ENCODE measurements at places on chromosomes 5 and 9.

GRCh38 chr5:122753500-122753899, 21.4 kb upstream of the SNX2 start:
- DNase-seq = no peak

DNA sequence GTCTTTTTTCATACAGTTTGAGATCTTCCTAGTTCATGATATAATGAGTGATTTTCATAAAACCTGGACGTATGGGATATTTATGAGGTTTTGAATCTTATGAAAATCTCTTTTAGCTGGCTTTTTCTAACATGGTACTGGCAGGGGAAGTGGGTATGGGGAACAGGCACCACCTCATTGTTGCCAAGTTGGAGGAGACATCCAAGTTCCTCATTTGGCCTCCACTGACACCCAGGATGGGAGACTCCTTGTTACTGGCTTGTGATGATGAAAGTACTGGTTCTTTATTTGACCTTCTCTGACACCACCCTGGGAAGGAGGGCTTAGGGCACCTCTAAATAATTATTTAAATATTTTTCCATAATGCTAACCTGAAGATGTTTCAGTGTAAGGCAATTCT, 4.0 kb upstream of the TNPO1 start:
- no peak for DNase-seq

DNA sequence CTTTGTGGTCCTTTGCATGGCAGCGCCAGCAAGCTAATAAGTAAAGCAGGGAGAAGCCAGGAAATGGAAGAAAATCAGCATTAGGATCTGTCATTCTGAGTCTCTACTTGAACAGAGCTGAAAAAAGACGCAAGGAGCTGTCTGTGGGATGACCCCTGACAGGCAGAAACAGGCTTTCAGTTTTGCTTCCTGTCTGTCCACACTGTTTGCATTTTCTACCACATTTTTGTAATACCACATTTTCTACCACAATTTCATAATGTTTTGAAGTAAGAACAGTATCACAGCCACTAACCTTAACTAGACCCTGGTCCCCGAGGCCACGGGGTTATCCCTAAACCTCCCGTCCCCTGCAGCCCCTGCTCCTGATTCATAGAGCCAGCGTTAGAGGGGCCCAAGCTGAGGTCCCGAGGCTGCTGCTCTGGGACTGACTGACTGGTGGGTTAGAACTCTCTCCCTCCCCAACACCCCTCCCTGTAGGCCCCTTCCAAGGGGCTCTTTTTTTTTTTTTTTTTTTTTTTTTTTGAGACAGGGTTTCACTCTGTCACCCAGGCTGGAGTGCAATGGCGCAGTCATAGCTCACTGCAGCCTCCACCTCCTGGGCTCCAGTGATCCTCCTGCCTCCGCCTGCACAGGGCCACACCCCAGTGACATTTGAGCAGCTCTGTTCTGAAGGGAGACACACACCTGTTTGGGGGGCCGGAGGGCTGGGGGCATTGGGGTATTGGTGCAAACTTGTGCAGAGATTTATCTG, 4.0 kb upstream of the CLIC3 start:
- DNase-seq = no peak

DNA sequence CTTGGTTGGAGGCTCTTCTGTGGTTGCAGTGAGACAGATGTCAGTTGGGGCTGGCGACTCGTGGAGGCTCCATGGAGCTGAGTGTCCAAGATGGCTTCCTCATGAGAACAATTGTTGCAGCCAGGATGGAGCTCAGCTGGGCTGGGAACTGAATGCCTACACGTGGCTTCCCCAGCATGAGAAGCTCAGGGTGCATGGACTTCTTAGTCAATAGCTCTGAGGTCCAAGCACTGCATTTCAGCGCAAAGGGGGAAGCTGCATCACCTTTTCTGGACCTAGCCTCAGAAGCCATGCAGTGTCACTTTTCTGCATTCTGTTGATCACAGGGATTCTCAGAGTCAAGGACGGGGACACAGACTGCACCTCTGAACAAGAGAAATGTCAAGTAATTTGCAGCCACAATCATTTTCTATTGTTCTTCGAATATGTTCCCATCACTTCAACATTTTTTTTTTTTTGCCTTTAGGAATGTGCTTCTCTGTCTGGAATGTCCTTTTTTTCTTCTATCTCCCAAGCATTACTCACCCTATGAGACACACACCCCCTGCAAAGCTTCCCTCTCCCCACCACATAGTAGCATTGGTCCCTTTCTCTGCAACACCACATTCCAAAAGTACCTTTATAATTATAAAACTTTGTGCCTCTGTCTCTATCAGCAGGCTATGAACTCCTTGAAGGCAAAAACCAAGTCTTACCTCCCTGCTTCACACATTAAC, 57.5 kb upstream of the STK32A start:
- no peak for DNase-seq

DNA sequence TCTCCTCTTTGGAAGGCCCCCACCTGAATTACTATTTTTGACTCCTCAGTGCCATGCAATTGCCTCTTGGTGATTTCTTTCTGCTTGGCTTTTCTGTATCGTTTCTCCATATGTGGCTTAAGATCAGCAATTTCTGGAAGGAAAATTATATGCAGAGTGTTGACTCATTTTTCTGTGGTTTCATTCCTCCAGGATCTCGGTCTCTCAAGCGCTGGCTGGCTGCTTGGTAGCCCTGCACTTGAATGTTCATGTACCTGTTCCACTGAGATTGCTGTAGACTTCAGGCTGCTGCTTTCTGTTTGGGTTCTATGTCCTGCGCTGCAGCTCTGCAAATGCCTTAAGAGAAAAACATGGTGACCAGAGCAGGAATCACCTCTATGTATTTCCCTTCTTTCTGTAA, 77.6 kb downstream of the INIP start:
- DNase-seq = no peak

- no peak for DNase-seq
These were observed 19.6 kb downstream of the ZNF131 start for GRCh38 chr5:43140286-43140685.

DNA sequence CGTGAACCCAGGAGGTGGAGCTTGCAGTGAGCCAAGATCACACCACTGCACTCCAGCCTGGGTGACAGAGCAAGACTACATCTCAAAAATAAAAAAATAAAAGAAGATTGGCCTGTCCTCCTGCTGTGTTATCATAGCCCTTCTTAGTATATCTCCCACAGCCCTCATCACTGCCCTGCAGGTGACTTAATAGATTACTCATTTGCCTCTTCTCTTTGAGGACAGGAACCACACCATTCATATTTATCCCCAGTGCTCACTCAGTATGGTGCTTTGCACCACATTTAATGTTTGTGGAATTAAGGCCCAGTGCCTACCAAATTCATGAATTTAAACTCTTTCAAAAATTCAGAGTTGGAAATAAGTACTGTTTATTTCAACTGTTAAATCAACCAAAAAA, 10.3 kb downstream of the IDNK start:
- no peak for DNase-seq

DNA sequence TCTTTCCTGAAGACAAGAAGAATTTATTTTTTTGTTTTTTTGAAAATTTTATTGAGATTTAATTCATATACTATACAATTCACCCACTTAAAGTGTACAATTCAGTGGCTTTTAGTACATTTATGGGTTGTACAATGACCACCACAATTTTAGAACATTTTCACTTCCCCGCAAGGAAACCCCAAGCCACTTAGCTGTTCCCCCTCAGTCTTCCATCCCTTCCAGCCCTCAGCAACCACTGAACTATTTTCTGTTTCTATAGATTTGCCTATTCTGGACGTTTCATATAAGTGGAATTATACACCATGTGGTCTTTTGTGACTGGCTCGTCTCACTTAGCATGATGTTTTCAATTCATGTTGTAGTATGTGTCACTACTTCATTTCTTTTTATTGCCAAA, 28.0 kb downstream of the DNAI1 start:
- DNase-seq = no peak

- DNase-seq = no peak
These were observed 45.7 kb downstream of the TMEM174 start for GRCh38 chr5:73218552-73219171.

DNA sequence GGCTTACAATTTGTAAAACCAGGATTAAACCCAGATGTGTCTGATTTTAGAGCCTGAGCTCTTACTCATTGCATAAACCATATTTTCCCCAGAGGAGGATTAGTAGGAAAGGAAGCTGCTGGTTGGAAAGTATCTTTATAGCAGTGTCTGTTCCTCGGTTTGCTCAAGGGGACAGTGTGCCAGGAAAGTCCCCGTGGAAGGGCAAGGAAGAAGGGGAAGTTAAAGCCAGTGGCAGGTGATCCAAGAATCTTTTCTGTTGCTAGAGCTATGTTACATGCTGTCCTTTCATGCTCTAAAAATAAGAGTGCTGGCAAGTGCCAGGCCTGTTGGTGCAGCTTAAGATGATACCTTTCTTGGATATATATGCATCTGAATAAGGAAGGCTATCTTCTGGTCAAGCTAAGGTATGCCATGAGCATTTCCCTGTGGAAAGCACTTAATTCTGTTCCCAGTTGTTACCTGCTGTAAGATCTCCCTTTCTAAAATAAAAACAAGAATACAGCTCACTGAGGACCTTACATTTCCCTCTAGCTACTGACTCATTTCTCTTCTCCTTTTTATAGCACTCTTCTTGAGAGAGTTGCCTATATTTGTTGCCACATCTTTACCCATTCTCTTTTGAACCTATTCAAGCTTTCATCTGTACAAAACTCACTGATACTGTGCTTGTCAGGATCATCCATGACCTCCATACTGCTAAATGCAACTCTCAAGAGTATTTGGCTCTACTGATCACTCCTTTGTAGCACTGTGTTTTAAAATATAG, 8.0 kb downstream of the PDCD1LG2 start:
- DNase-seq = no peak

Data from uterus (tissue), 4 donors.